Fibroblast of skin of abdomen (primary cell): ENCODE measurements at places on chromosomes 12 and 14.

DNA sequence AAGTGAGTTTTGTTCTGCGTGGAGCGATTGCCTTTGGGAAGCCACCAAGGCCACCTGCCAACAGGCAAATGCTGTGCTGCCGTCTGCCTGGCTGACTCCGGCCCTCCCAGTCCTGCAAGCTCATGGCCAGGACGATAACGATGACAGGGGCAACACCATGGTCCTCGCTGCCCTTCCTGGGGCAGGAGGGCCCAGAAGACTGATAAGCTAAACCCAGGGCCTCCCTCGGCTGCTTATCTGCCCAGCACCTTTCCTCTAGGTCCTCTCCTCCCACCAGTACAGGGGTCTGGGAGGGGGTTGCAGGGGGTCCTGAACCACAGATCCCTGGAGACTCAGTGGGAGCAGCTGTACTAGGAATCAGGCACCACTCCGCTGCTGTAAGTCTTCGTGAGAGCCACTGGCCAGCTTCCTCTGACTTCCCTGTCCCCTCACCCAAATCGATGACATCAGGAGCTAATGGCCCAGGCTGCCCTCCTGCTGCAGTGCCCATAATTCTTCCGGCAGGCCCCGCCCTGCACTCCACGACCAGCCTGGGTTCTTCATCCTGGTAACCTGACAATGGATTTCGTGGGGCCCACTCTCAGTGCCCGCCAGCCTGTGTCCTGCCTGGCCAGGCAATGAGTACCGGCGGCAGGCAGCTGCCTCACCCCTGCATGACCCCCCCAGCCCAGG, 5.1 kb downstream of the ANKRD9 start:
- DNase-seq, result no peak

GRCh38 chr14:103528146-103528586, 830 bp upstream of the TRMT61A start:
- peak; percentile 31 for DNase-seq

DNA sequence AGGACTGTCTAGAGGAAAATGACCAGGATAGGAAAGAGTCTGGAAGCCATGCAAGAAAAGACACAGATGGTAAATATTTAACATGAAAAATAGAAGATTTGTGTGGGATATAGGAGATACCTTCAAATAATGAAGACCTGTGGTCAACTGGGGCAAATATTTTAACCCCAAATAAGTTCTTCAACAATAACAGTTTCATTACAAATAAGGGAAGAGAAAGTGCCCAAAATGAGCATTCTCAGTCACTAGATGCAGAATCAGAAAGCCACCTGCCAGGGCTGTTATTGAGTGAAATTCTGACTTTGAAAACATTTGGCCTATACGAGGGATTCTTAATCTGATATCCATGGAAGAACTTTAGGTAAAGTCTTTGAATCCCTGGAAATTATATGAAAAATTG, 231.2 kb upstream of the PLEKHG7 start:
- no peak for DNase-seq

- no peak for DNase-seq
These were observed 39.8 kb downstream of the DACT1 start for GRCh38 chr14:58677517-58677916.

DNA sequence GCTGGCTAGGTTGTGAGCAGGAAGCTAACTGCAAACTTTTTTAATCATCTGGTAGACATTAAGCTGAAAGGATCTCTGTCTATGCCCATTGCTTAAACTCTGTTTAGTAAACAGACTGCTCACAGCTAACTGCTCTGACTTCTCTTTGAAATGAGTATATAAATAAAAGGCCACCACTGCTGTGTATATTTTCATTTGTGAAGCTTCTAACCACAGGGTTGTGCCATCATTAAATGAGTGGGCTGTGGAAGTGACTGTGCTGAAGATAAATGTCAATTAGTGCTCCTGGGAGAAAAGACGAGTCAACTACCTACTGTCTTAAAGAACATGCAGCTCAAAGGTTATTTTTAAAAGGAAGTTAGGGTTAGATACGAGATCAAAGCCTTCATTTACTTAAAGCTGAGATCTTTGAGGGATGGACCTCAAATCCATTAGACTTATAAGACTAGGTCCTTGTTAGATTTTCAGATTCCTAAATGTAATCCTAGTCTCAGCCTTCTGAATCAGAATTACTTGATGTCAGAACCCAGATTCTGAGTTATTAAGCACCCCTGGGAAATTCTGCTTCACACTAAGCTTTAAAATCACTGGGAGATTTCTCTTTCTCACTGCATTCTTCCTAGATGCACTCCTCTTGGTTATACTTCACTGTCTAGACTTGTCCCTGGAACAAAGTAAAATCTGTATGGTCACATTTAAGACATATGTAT, 213.1 kb upstream of the FLRT2 start:
- DNase-seq, result peak; percentile 14

DNA sequence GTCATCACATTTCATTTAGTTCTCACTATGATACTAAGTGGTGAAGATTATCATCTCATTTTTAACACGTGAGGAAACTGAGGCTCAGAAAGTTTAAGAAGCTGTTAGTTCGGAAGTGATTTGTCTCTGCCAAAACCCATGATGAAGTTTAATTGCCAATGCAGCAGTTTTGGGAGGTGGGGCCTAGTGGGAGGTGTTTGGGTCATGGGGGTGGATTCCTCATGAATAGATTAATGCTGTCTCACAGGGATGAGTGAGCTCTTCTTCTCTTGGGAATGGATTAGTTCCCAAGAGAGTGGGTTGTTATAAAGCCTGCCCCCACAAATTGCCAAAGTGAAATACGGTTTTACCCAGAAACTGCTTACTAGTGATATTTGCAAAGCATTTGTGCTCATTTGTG, 91.5 kb upstream of the IGF1 start:
- DNase-seq, result no peak

DNA sequence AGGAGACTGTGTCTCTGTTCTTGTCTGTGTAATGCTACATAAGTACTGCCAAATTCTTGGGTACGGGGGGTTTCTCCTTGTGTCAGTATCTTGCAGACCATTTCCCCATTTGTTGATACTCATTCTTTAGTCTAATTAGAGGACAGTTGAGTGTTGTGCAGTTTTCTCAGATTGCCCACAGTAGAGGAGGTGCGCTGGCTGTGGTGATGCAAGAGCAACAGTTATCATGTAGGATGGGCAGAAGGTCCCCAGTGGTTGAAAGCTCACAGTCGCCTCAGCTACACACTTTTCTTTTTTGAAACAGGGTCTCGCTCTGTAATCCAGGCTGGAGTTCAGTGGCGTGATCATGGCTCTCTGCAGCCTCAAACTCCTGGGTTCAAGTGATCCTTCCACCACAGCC, 37.8 kb upstream of the ATP2A2 start:
- no peak for DNase-seq

DNA sequence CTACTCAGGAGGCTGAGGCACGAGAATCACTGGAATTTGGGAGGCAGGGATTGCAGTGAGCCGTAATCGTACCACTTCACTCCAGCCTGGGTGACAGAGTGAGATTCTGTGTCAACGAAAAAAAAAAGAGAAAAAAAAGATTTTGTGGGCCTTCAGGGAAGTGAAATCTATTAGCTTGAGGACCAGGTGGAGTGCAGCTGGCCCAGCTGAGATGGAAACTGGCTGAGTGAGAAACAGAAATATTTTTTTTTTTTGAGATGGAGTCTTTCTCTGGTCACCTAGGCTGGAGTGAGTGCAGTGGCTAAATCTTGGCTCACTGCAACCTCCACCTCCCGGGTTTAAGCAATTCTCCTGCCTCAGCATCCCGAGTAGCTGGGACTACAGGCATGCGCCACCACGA, 2.3 kb upstream of the CLEC4C start:
- no peak for DNase-seq
